GM04504 (cell line): ENCODE measurements at places on chromosomes 3 and 15.

- no peak for DNase-seq
Observed at GRCh38 chr15:23415321-23415865, 31.6 kb downstream of the GOLGA6L2 start.

DNA sequence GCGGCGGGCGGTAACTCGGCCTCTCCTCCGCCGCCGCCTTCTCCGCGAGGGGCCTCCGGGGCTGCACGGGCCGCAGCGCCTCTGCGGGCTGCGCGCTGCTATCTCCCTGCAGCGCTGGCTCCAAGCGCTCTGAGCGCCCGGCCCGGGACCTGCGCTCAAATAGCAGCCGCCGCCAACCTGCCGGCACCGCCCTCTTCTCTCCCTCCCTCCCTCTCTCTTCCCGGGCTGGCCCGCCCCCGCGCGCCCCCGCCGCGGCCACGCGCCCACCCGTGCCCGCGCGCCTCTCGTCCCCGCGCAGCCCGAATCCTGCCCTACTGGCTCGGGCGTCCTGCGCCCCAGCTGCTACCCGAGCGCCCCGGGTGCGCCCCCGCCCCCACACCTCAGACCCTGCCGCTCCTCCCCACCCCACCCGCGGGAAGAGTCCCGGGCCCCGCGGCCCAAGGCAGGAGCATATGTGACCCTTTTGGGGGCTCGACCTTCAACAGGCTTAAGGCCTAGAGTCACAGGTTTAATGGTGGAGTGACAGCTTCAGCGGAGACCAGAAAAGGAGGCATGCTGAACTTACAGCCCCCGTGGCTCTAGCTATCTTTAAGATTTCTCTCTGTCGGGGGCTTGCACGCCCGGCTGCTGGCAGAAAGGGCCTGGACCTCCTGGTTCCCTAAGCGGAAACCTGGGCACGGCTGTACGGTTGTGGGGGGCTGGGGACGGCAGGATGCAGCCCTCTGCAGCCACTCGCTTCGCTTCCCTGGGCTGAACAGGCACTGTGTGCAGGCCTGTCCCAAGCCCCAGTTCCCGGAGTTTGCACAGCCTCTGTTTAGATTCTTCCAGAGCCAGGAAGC is at the start of gene CACNA2D2:
CACNA2D2 (minus strand) TSS at position 131 of the 839 bp plus-strand sequence. CDS start 211 bp downstream, outside the sequence.
- DNase-seq, result no peak

- DNase-seq, result no peak
Observed at GRCh38 chr3:112958811-112959560, 15.9 kb downstream of the CD200R1 start.

- DNase-seq, result no peak
Observed at GRCh38 chr15:85825118-85825517, 30.4 kb upstream of the KLHL25 start.

GRCh38 chr3:148455098-148455497 is 242.6 kb upstream of the AGTR1 start:
- DNase-seq, result no peak

DNA sequence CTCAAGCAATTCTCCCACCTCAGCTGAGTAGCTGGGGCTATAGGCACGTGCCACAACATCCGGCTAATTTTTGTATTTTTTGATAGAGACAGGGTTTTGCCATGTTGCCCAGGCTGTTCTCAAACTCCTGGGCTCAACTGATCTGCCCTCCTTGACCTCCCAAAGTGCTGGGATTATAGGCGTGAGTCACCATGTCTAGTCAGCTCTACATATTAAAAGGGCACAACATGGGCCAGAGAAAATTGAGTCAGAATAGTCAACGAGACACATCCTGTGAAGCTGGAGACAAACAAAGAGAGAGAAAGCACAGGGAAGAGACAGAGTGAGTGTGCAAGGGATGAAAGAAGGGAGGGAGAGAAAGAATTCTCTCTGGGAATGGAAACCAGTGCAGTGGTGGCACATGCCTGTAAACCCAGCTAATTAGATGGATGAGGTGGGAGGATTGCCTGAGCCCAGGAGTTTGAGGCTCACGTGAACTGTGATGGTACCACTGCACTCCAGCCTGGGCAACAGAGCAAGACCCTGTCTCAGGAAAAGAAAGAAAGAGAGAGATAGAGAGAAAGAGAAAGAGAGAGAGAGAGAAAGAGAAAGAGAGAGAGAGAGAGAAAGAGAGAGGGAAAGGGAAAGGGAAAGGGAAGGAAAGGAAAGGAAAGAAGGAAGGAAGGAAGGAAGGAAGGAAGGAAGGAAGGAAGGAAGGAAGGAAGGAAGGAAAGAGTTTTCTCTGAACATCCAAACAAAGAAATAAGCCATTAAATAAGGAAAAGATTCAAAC is 107.2 kb upstream of the SLC25A36 start:
- no peak for DNase-seq

- DNase-seq, result no peak
Observed at GRCh38 chr15:68419301-68420175, 12.4 kb downstream of the ITGA11 start.

DNA sequence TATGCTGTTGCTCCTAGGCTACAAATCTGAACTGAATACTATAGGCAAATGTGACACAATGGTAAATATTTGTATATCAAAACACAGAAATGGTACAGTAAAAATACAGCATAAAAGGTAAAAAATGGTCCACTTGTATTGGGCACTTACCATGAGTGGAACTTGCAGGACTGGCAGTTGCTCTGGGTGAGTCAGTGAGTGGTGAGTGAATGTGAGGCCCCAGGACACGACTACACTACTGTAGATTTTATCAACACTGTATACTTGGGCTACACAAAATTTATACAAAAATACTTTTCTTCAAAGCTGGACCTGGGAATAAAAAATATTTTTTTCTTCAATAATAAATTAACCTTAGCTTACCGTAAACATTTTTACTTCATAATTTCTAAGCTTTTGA is 41.6 kb upstream of the DUT start:
- DNase-seq, result no peak

GRCh38 chr3:13245615-13245978 is 172.4 kb upstream of the IQSEC1 start:
- no peak for DNase-seq

- no peak for DNase-seq
Observed at GRCh38 chr15:73049564-73050215, 2.6 kb upstream of the NEO1 start.

DNA sequence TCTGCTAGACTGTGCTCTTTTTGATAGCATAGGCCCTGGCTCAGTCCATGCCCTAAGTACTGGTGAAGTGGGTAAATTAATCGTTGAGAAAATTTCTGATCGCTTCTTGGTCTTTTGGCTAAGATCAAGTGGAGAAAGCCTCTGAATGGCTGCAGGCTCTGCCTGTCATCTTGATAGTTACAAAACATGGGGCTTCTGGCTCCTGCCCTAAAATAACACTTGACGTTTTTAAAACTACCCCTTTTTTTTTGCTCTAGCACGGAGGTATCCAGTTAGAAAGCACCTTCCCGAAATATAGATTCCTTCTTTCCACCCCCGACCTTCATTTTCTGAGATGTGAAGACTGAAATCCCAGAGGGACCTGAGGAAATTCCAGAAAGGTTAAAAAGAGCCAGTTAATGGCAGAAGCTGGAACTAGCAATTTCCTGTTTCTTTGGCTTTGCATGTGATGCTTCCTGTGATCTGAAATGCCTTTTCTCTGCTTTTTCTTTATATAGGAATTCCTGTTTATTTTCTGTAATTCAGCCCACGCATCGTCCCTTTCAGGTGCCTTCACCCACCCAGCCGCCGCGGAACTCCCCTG is 799 bp upstream of the C2CD4B start:
- no peak for DNase-seq

DNA sequence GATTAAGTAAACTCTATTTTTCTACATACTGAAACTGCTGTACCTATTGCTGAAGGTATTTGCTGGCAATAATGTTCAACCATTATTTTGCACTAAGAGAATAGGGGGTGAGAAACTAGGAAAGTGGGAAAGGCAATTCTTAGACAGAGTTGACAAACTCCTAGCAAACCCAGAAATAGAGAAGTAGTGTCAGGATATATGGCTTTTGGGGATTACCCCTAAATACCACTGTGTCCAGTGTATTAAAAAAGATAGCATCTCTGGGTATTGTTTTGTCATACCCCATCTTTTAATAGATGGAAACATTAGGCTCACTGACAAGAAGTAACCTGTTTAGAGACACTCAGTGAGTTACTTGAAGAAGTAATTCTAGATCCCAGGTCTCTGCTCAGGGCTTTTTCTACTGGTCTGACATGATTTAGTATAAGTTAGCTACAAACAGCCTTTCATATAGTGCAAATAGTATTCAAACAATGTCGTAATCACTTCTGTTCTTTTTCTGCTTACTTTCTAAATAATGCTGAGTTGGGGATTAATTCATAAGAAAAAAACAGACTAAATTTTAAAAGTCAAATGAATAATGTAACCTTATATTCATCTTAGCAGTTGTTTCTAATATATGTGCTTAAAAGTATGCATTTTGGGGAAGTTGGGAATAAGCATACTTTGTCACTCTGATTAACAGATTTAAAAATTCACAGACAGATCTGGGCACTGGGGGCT is 107.2 kb downstream of the IL1RAP start:
- DNase-seq, result no peak

DNA sequence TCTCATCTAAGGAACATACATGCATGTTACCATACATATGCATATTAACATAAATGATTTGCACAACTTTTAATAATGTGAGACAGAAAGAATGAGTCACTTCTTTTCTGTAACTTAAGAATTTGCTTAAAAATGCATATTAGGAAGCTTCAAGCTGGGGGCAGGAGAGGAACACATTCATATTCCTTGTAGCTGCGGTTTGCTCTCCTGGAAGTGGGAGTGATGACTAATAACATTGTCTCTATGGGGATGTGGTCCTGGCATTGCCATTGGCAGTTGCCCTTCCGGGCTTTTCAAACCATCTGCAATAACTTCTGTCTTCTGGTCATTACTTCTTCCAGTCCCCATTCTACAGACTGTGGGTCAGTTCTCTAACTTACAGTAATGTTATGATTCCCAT is 15.6 kb downstream of the CHST2 start:
- peak; percentile 79 for DNase-seq

- DNase-seq, result no peak
Observed at GRCh38 chr3:129261894-129262293, 12.5 kb downstream of the COPG1 start.

GRCh38 chr3:108472001-108472591 is 38.3 kb downstream of the MYH15 start:
- DNase-seq, result peak; percentile 62

DNA sequence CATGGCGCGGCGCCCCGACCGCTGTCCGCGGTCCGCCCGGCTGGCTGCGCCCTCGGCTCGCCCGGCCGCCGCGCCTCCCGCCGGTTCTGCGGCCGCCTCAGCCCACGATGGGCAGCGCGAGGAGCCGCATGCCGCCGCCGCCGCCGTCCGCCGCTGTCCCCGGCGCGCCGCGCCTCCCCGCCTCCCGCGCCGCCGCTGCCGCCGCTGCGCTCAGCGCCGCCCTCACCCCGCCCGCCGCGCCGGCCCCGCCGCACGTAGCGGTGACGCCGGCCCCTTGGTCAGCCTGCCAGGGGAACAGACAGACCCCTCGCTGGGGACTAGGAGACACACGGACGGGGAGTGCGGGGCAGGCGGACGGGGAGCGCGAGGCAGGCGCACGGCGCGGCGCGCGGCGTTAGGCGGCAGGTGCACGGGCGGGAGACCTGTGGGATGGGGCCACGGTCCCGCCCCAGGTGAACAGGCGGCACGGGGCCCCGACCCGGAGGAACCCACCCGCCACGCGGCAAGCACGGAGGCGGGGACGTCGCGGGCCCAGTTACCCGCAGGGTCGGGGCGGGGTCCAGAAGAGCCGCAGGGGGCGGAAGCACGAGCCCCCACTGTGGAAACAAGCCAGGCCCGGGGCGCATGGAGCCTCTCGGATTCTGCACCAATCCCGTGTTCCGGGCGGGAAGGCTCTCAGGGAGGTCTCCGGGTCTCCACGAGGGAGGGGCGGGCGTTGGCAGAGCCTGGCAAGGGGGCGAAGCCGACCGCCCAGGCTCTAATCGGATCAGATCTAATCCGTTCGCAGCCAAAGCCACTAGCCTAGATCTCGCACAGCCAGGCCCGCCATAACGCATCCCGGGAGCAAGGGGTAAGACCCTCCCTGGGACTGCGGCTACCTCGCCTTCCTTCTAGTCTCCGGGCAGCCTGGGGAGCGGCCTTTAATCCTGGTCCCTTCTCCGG is at the start of gene CSPG5:
CSPG5 (minus strand) TSS at position 175 of the 942 bp plus-strand sequence; CDS start at position 3, 172 bp downstream.
- DNase-seq, result no peak

- peak; percentile 43 for DNase-seq
Observed at GRCh38 chr15:80068578-80068977, 9.1 kb downstream of the ZFAND6 start.

DNA sequence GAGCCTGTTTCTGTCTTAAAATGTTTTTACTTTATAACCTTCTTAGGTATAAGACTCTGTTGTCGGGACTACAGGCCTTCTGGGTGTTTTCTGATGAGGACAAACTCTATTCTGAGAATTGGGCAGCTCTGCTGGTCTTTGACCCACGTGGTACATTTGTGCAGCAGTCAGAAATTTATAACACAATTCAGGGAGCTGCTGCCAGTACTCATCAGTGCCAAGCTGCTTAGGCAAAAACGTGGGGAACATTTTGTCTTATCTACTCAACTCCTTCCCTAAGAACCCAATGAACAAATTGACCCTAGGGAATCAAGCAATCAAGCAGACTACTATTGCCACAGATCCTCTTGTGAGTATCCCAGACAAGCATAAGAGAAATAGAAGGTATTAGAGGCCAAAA is 180.7 kb upstream of the PDZRN3 start:
- no peak for DNase-seq

GRCh38 chr3:15055019-15055557 is 10.0 kb downstream of the MRPS25 start:
- DNase-seq, result no peak

DNA sequence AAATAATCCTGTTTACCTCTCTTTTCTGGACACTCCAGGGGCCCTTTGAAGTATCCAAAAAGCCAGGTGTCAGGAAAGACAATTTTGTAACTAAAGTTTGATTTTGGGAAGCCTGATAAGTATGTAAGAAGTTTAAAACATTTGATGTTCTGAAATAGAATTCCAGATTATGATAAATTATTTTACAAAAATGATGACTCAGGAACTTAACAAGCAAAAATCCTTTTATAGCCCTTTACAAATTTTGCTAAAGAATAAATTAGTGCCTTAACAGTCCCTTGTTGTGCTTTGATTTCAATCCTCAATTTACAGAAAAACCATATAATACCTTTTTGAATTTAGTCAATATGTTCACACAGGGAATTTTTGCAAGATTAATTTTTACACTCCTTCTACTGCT is 38.1 kb downstream of the IL1RAP start:
- DNase-seq, result no peak

DNA sequence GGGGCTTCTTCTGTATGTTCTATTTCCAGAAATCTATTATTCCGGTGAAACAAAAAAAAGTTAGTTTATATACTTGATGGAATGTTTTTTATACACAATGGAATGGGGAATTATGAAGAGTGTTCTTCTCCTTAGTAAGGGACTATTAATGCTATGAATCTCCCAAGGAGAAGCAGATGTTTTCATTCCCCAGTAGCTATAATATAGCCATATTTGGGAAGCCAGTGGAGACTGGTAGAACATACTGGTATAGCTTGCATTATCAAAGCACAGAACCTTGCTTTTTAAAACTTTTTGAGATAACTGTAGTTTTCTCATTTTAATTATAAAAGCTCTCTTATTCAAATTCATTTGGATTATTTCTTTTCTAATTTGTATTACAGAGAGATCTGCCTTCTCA is 38.3 kb downstream of the ADGRG7 start:
- no peak for DNase-seq

GRCh38 chr3:36674816-36675215 is 89.5 kb downstream of the DCLK3 start:
- DNase-seq, result no peak

- DNase-seq, result no peak
Observed at GRCh38 chr15:58532126-58532525, 100.3 kb downstream of the LIPC start.
